ENCODE measurements at places on chromosomes 3 and 15. TPM values are rescaled to one million over a fixed set of nuclear protein-coding genes. Genes with fewer than 3 reads are reported as not detected.

The SENP7 gene
- total RNA-seq: 9.2 TPM

DNA sequence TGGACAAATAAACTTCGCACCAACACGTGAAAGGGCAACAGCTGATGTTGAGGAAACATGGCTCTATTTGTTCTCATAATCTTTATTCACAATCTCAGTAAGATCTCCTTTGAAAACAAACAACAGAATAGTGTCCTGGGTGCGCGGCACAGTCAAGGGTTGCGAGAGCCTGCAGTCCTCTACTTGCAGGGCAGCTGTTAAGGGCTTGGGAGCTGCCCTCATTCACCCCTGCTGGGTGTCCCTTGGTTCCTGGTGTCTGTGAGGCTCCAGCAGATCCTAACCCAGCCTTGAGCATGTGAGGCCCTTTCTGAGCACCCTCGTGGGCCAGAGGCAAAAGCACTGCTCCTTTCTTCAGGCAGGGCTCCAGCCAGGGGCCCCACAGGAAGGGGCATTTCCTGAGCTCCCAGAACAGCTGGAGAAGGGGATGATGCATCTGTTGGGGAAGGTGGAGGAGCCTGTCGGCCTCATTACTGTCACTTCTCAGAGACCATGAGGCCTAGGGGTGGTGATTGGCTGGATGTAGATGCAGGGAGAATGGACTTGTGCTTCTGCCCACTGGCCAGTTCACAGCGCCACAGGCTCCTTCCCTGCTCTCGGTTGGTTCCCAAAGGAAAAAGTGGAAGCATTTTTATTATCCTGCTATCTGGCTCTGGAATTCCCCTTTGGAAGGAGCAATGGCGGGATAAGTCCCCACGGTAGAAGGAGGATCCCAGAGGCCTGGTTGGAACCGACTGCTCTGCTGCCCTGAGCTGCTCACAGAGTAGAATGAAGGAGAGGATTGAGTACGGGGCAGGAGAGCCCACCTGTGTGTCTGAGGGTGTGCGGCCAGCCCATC lies 51.9 kb upstream of the KLF13 start:
- DNase-seq: peak; percentile 44

The RAD51 gene
- 14.0 TPM for total RNA-seq

The SLC15A2 gene
- 0.06 TPM for total RNA-seq

DNA sequence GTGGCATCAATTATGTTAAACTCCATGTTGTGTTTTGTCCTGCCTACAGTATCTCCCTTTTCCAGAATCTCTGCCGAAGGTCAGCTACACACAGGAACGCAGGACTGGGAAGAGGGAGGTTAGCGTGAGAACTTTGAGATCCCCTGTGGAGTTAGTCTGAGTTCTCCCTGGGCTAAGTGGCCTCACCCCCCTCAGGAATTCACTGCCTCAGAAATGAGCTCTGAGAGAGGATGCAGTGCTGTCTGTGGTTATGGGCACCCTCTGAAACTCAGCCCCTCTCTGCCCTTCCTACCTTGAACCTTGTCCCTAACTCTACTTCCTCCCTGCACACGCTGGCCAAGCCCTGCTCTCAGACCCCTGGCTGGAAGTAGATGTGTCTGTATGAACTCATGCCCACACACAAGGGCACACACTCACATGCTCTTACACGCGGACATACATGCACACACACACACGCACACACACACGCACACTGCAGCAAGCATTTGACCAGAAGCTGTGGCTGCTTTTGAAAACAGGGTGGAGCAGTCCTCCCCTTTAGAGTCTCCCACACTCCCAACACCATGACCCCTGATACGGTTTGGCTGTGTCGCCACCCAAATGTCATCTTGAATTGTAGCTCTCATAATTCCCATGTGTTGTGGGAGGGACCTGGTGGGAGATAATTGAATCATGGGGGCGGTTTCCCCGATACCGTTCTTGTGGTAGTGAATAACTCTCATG lies 5.3 kb upstream of the VIPR1 start:
- DNase-seq: peak; percentile 49

- DNase-seq: no peak
Observed at GRCh38 chr3:71684046-71684756, 41.0 kb downstream of the EIF4E3 start.

- peak; percentile 87 for DNase-seq
Observed at GRCh38 chr15:44489464-44489863, 47.5 kb upstream of the EIF3J start.

- no peak for DNase-seq
Observed at GRCh38 chr3:62084558-62084957, 288.8 kb downstream of the FEZF2 start.

The VGLL3 gene
- total RNA-seq: 41.0 TPM

The CCDC50 gene
- total RNA-seq: 89.0 TPM

The TGFBR2 gene
- total RNA-seq: 330 TPM

The MCTP2 gene
- total RNA-seq: 0.13 TPM

GRCh38 chr3:50649451-50649931 lies 25.2 kb upstream of the DOCK3 start:
- no peak for DNase-seq

The SRGAP3 gene
- 0.86 TPM for total RNA-seq

- no peak for DNase-seq
Observed at GRCh38 chr3:124883766-124884473, 3.2 kb downstream of the ITGB5 start.

DNA sequence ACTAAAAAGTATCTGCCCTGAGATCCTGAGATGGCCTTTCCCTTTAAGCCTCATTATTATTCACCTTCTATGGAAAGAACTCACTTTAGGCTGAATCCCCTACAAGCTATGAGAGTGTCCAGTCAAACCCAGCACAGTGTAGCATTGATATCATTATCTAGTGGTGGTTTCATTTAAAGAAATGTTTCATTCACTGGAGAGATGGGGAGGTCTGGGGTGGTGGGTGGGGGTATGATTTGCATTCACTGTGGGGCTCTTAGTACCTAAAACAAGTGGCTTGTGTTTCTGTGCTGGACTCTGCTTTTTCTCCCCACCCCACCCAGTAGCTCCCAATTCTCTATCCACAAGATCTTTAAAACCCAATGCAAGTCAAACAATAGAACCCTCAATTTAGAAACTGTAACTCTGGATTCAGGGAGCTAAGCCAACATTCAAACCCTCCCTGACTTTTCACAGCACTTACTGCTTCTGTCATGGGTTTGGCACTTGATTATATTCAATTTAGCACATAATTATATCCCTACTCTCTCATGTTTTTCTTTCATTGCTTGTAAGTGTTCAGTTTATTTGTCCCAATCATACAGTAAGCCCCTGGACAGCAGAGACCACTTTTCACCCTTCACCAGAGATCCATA lies 310.5 kb upstream of the THBS1 start:
- DNase-seq: no peak

The SAXO2 gene
- total RNA-seq: not detected

DNA sequence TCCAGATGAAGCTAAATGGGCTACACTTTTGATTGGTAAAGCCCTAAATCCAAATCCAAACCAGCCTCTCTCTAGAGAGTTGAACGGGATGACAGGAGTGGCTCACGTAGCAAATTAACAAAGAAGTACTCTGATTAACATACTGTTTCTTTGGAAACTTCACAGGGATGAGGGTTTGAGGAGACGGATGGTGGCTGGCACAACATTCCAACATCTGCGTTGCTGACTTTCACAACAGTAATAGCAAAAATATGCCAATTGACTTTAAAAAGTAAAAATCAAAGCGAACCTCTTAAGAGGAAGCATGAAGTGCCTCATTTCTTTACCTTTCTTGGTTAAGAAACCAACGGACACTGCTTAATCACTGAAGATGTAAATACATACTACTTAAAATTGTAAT lies 181.4 kb downstream of the TBL1XR1 start:
- DNase-seq: no peak

The CAMK2N2 gene
- total RNA-seq: 0.69 TPM

- no peak for DNase-seq
Observed at GRCh38 chr3:129732200-129732876, 125.9 kb upstream of the PLXND1 start.

GRCh38 chr15:36643551-36643950 lies 64.1 kb downstream of the CDIN1 start:
- DNase-seq: peak; percentile 3

DNA sequence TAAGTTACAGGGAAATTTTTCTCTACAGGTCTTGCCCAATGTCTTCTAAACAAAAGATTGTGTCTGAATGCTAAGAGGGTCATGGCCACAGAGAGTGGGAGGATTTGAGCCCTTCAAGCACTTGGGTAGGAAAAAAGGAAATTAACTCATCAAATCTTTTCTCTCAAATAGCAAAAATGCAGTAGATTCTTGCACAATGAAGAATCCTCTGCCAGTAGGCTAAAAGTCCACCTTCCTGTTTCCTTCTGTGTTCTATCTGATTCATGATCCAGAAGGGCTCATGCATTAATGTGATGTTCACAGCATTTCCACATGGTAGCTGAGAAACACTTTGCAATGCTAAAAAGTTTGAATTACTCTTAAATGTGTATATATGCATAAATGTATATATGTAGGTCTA lies 177.1 kb downstream of the CD47 start:
- DNase-seq: no peak

DNA sequence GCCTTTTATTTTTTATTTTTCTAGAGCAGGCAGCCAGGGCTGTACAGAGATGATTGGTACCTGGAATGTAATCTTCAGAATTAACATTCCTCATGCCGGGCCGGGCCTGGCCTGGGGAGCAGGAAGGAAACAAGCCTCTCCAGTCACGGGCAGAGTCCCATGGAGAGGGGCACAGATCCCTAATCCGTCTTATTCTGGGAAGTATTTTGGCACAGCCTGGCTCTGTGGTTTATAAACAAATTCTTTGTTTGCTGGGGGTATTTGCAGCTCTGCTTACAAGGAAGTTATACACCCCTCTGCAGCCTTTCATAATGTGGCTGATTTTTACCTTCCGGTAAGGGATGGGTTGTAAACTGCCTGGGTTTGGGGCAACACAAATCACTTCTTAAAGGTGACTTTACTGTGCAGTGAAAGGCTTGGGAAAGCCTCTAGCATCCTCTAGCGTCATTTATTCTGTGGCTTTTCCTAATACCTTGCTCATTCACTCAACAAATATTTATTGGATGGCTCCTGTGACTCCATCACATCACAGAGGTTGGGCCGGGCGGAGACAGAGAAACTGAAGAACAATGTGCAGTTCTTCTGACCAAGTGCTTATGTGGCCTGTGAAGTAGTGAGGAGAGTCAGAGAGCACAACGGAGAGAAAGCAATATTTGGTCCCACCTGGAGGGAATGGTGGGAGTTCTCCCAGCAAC lies 2.7 kb downstream of the SLC6A20 start:
- DNase-seq: no peak

GRCh38 chr15:91385311-91385710 lies 285.3 kb downstream of the SV2B start:
- DNase-seq: no peak

GRCh38 chr3:161423911-161424522 lies 52.7 kb upstream of the SPTSSB start:
- peak; percentile 32 for DNase-seq

- no peak for DNase-seq
Observed at GRCh38 chr3:5220667-5221431, 33.3 kb downstream of the EDEM1 start.

DNA sequence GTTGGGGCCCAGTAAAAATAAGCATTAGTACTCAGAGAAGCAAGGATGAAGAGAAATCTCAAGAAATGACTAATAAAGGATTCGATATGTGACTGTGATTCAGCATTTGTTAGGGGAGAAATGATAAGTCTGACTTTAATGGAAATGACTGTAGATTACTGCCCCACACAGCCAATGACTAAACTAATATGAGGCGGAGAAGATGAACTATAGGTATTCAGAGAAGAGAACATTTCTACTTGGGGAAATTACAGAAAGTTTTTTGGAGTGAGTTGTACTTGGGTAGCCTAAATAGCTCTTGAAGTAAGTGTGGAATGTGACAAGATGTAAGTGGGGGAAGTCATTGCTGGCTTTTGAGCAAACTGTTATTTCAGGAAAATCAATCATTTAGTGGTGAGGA lies 380.0 kb downstream of the PDCD6IP start:
- peak; percentile 2 for DNase-seq

The LIPC gene
- 1.3 TPM for total RNA-seq

Measured in LHCN-M2 (cell line).